Heart left ventricle (tissue), 16 donors: ENCODE measurements at places on chromosomes 4 and X.

GRCh38 chr4:10706236-10706635, 21.7 kb upstream of the CLNK start:
- DNase-seq = no peak

DNA sequence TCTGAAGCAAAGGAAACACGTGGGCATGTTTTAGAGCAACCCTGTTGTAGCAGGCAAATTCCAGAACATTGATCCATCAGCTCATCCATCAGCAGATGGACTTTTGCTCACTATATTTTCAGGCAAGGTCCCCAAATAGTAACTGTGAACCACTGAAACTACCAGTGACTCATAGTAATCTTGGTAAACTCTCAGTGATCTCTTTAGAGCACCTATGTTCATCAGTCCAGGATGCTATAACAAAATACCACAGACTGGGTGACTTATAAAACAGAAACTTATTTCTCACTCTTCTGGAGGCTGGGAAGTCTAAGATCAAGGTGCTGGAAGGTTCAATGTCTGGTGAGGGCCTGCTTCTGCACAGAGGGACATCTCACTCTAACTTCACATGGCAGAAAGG, 28.9 kb upstream of the BTC start:
- no peak for DNase-seq

DNA sequence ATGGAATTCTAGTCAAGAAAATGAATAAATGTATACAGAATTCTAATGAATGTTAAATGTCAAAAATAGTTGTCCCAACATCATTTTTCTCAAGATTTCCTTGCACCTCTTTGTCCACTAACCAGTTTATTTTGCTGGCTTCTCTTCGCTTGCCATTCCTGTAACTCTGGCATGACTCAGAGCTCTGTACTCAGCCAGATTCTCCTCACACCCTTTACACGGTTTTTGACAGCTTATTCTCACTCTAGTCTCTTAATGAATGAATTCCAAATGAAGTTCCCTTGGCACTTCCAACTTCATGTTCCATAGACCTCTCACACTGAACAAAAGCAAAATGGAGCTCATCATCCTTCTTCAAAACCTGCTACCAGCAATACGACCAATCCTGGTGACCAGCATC, 419.3 kb upstream of the SLIT2 start:
- no peak for DNase-seq

DNA sequence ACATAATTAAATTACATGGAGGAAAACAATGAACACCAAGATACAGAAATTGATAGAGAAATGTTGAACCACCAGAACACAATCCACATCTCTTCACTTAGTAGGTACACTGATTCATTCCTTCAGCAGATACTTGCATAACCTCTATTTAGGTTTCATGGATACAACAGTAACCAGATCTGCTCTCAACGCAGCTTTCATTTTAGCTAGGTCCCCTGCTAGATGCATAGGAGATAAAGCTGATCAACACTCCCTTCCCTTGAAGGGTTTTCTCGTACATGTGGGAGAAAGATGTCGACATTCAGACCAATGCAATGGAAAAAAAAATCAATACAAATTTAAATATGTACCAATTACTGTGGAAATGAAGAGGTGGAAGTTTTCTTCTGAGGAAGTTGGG, 37.3 kb downstream of the UNC5C start:
- DNase-seq = no peak

DNA sequence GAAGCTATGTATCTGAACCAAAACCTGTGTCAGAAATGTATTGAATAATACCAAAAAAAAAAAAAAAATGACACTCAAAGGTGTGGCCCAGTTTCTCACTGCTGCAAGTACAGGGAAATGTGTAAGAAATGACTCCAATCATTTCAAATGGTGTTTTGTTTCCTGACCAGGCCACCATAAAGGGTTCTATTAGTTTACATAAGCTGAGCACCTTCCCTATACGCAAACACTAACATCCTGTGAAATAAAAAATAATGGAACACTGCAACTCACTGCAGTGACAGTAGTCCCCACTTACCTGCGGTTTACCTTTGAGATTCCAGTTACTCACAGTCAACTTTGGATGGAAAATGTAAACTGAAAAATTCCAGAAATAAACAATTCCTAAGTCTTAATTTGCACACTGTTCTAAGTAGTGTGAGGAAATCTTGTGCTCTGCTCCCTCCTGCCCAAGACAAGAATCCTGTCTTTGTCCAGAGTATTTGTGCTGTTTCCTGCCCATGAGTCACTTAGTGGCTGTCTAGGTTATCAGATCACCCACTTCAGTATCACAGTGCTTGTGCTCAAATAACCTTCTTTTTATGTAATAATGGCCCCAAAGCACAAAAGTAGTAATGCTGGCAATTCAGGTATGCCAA, 265.3 kb downstream of the RCHY1 start:
- no peak for DNase-seq

DNA sequence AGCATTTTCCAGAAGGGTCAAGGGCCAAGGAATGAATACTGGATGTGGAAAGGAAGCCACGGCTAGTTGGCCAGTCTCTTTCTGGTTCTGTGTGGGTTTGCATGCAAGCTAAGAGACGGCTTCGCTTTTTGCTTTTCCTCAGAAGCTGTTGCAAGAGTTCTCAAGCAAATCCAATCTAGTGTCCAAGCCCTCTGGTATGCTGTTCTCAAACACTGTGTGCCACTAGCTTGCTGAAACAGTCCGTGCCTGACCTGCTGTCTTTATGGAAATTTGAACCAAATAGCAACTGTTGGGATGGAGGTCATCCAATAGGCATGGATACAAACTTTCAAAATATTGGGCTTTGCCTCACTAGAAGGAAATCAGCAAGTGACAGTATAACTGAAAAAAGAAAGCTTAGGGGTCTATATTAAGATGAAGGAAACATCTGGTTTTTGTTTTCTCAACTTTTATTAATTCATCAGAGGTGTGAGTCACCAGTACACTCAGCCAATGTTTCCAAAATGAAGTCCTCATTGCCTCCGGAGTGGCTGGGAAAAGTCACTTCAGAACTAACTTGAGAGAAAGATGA, 70.5 kb downstream of the SLC9A6 start:
- peak; percentile 38 for DNase-seq
